Posterior vena cava (tissue), 2 donors: ENCODE measurements at places on chromosomes 2 and 18.

- DNase-seq = peak; percentile 75
Observed at GRCh38 chr2:165794536-165794928, 485 bp upstream of the GALNT3 start.

- no peak for DNase-seq
Observed at GRCh38 chr2:150473767-150474166, 13.7 kb downstream of the RND3 start.

DNA sequence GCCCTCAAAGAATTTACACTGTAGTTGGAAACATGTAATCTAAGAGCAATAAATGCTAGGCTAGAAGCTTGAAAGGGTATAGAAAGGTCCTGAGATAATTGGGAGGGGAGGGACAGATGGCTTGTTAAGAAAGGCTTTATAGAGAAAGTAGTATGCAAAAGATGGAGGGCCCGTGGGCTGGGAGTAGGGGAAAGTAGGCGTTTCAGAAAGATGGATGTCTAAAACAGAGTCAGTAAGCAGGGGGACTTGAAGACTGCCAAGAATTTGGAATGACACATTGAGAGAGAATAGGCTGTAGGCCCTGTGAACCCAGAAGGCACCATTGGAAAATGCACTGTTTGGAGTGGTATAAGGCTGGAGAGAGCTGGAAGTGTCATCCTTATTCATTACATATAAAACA, 822 bp downstream of the PSMG2 start:
- no peak for DNase-seq

GRCh38 chr2:219270055-219270372, 9.2 kb upstream of the DNAJB2 start:
- no peak for DNase-seq

- DNase-seq = no peak
Observed at GRCh38 chr18:5529471-5529870, 14.3 kb downstream of the EPB41L3 start.

GRCh38 chr2:88680266-88680902, 11.1 kb upstream of the RPIA start:
- no peak for DNase-seq

DNA sequence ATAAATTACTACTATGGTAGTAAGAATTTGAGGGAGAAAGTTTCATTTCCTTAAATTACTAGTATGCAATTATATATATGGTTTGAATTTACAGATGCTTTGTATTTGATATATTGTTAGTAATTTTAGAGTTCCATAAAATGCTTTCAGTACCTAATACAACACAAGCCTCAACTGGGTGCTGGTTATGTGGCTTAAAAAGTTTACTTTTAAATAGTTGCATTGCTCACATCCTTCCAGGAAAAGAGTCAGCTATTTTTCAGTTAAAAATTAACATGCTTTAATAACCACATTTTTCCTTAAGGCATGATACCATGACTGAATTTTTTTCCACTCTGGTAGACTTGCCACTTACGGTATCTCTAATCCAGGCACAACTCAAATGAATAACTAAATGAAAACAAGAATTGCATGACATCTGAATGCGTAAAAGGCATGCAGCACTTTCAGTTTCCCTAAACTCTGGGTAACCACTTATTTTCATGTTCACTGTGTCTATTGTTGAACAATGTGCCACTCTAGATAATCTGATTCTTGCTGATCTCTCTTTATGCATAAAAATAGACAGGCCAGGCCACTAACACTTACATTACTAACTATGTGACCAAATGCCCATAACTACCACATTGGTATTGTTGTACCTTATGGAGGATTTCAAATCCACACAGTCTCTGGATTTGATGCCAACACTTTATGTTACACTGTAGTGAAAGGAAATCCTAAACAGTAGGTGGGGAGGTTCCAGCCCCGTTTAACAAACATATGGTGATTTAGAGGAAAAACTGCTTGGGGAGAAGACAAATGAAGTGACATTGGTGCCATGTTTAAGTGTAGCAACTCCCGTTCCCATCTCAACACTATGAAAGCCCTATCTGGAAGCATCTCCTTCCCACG, 35.5 kb upstream of the SLC35F5 start:
- DNase-seq = no peak

DNA sequence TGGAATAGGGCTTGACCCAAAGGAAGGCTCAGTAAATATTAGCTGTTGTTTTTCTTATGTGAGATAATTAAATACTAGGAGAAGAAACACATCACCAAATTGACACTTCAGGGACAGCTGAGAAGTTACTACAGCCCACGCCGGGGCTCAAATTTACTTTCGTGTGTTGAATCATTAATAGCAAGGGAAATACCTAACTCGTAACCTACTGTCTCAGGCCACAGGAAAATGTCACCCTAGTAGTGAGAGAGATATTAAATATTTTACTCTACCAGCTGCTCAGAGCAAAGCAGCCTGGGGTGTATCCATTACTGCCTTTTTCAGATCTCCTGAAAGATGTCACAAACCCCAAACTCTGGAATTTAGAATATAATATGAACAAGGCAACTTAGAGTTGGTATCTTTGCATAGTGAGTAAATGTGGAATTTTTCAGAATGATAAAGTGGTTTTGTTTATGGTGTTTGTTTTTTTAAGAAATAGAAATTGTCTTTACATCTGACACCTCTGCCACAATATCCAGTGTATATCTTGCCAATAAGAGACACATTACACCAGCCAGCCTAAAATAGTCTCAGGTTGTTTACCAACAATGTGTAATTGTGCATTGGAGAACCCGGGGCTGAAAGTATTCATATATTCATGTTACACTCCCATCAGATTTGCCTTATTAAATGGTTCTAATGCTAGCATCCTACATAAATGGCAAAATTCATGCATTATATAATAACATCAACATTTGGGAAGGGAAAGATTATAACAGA, 48.4 kb downstream of the ATP8B1 start:
- DNase-seq = no peak

- DNase-seq = no peak
Observed at GRCh38 chr18:74702950-74703349, 105.3 kb downstream of the ZNF407 start.

GRCh38 chr2:85438201-85439024, 19.9 kb downstream of the SH2D6 start:
- DNase-seq = peak; percentile 86

- no peak for DNase-seq
Observed at GRCh38 chr2:2876331-2877221, 501.0 kb downstream of the EIPR1 start.

GRCh38 chr2:213232649-213233437, 51.4 kb upstream of the SPAG16 start:
- no peak for DNase-seq
